ENCODE measurements at places on chromosomes 4 and X. TPM values are rescaled to one million over a fixed set of nuclear protein-coding genes. Genes with fewer than 3 reads are reported as not detected.

Gene UNC5C
- not detected for total RNA-seq

DNA sequence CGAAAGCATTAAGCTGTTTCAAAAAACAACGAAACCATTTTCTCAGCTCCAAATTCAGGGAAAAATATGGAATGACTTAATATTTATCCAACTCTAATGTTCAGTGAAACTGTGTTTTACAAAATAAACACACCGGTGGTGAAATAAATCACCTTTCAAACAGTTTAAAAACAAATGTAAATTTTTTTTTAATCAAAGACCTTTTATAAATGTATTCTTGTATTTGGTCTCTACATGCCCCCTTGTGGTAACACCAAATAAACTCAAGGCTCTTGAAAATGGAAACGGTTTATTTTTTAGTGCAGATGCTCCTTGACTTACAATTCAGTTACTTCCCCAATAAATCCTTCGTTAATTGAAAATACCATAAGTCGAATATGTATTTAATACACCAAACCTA, 45.8 kb upstream of the ITM2A start:
- no peaks in the 10 kb centered on the region for H3K27me3 ChIP-seq
- no peaks in the 10 kb centered on the region for H3K36me3 ChIP-seq
- no peak for DNase-seq
- H3K27ac ChIP-seq, result peak overlapping the region; percentile 60
- peak overlapping the region; percentile 69 for H3K4me3 ChIP-seq
- H3K4me1 ChIP-seq, result peaks cover 25% of the 10 kb centered on the region

GRCh38 chr4:96205143-96205936, 365.4 kb downstream of the PDHA2 start:
- H3K36me3 ChIP-seq, result no peaks in the 10 kb centered on the region
- H3K4me3 ChIP-seq, result no peak overlapping the region
- DNase-seq, result no peak
- H3K4me1 ChIP-seq, result no peaks in the 10 kb centered on the region
- no peak overlapping the region for H3K27ac ChIP-seq

GRCh38 chr4:13940921-13941320, 313.4 kb upstream of the BOD1L1 start:
- DNase-seq, result no peak
- H3K27me3 ChIP-seq, result no peaks in the 10 kb centered on the region
- no peak overlapping the region for H3K27ac ChIP-seq
- no peak overlapping the region for H3K4me3 ChIP-seq

- H3K27ac ChIP-seq, result no peak overlapping the region
- H3K4me3 ChIP-seq, result no peak overlapping the region
- H3K27me3 ChIP-seq, result peaks cover 2% of the 10 kb centered on the region
- no peak for DNase-seq
- H3K4me1 ChIP-seq, result peaks cover 19% of the 10 kb centered on the region
These were observed 129.1 kb upstream of the NAP1L5 start for GRCh38 chr4:88826771-88827170.

Gene CXCL3
- not detected for total RNA-seq
